ENCODE measurements at places on chromosomes 6 and 20.

GRCh38 chr6:108117427-108118358 lies 43.2 kb upstream of the OSTM1 start:
- no peak for DNase-seq

DNA sequence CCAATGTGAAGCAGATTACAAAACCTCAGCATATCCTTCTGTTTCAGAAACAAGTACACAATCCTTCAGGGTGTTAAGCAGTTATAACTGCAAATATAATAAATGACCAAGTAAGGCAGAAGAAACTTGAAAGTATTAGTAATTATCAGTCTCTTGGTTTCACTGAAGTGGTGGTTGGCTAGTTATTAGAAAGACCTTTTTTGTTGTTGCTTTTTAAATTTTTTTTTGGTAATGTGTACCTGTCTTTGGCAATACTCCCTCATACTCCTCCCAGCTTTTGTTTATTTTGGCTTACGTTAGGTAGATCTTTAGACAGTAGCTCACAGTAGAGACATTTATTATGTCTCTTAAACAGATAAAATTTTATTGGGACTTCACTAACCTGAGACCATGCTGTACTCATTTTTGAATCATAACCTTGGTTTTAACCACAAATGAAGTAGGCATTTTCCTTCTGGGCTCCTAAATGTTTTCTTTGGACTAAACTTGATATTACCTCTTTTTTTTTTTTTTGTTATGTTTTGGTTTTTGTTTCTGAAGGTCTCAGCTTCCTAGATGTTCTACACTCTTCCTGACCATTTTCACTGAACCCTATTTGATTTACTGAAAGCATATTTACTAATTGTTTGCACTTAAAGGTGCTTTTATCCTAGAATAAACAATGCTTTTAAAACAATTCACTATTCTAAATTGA lies 6.4 kb downstream of the CD2AP start:
- DNase-seq, result no peak

- DNase-seq, result no peak
These were observed 13.2 kb upstream of the SERPINB9 start for GRCh38 chr6:2916158-2916925.

DNA sequence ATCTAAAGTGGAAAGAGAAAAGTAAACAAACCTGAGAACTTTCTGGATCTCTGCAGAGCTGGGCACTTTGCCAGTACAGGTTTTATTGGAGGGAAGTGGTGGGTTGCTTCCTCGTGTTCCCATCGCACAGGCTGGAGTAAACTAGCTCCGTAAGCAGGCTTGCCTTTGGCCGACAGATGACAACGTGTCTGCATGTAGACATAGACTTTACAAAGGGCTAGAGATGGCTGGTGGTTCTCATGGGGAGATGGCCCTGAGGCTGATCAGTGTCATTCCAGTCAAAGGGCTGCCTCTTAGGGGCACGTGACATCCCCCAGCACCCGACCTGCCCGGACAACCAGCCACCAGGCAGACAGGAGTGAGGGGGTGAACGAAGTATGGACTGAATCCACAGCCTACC lies 98.8 kb downstream of the YTHDF1 start:
- no peak for DNase-seq

DNA sequence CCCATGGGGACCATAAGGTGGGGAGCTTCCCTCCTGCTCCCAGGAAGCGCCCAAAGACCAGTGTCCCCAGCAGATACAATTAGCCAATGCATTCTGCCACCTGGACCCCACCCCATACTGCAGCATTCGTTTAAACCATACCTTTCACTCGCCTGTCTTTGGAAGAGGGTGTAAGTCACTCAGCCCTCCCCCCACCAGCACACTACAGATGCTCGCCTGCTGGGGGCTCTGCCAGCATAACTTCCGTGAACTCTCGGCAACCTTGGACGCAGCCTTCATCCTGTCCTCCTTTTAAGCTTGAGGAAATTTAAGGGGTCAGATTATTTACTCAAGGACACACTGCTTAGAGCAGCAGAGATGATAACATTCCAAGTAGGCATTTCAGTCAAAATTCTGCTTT lies 94.4 kb upstream of the NAA20 start:
- DNase-seq, result no peak

DNA sequence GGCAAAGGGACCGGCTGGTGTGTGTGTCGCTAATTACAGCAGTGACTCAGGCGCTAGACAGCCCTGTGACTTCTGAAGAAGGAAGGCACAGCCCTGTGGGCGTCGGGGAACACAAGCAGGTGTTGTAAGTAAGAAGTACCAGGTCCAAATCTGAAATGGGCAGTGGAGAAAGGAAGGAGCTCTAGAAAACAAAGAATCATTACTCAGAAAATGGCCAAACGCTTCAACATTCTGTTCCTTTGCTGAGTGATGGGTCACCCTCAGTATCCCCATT lies 106.8 kb downstream of the PXDC1 start:
- DNase-seq, result no peak

DNA sequence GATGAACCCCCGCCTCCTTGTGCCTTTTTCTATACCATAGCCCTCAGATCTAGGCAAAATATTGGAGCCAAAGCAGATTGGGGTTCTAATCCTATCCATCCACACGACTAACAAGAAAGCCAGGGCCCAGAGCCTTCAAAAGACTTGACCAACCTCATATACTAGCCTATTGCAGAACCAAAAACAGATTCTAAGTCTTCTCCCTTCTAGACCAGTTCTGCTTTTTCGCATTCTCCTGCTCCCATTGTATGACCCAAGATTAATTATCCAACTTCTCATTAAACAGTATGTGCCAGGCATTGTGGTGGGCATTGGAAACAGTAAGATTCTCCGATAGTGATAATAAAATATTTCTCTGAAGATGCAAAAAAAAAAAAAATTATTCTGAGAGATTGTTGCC lies 113.7 kb upstream of the JARID2 start:
- no peak for DNase-seq

DNA sequence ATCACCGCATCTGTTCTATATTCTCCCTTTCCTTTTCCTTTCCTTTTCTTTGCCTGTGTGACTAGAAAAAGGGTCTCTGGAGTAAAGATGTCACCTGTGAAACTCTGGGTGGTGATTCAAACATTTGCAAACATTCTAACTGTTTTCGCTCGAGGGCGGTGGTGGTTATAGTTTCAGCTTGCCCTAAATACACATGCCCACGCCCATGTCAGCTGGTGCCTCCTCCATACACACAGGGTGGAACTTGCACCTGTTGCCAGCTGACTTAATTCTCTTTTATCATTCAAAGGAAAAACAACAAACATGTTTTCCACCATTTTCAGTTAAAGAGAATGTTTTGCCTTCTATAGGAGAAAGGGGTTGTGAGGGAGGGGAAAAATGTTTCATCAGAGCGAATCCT lies 381.9 kb upstream of the ARID1B start:
- DNase-seq, result no peak

DNA sequence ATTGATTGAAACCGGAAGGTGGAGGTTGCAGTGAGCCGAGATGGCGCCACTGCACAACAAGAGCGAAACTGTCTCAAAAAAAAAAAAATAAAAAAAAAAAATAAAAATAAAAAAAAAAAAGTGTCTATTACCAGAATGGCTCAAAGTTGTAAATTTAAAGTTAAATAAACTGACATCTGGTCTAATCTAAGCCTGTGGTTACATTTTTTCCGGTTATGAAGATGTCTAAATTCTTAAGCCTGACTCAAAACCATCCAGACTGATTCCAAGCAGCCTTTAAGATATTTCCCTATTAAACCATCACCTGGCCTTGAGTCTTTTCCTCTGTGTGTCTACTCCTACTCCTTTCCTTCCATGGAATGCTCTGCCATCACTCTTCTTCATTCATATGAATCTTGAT lies 371.7 kb upstream of the RUNX2 start:
- no peak for DNase-seq

GRCh38 chr20:46670585-46671584 lies 18.4 kb downstream of the TP53RK start:
- DNase-seq, result no peak

DNA sequence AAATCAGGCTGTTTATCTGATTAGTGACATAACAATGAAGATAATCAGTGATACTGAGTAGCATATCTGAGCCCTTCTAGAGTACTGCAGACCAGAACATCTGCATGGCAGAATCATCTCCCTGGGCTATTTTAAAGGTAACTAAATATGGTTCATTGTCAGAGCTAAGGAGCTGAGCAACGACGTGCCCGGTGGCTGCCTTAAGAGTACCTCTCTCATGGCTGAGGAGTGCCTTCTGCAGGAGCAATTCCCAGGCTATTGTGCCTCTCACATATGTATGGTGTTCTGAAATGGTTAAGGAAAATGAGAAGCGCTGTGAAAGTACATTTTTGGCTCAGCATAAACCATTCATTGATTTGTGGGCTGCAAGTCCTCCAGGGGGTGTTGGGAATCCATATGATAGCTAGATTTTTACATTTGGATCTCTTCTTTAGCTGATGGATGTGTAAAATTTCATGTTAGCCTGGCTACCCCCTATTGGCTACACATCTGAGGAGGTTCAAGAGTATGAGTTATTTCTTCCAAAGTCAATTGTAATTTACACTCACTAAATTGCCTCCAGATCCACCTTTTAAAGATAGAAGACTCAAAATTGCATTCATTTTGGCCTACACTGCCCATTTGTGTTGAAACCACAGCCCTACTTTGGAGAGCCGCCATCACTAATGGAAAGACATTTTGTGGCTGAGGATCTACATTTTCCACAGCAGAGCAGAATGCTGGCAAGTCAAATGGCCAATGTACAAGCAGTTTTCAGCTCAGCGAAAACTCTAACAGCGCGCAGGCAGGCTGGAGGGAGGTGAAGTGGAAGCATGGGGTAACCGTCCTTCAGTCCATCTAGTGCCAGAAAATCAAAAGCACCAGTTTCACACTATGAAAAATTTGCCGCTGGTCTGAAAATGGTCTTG lies 198.0 kb downstream of the SIM1 start:
- DNase-seq, result no peak

DNA sequence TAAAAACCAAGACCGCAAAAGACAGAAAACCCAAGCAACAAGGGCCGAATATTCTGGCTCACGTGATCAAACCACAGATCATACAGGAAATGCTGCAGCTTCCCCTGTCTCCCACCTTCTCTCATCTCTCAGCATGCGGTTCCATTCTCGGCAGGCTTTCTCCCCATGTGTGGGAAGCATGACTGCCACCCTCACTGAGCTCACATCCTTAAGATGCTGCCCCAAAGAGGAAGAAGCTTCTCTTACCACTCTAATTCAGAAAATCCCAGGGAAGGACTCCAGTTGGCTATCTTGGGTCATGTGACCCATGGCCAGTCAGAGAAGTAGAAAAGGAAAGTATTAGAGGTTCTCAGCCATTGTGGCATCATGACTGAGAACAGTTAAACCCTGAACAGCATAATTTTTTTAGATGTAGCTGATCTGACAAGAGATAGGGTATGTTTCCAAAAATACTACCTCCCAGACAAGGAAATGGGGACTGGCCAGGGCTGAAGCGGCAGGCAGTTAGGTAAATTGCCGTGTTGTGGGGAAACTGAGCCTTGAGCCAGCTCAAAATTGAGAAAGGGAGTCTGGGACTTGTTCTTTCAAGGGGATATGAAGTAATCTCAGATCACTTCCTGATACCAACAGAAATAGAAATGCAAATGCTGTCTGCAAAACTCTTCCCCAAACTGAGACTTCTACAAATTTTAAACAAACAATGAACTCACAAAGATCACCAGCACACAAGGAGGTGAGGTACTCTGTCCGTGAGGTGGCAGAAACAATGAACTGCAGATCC lies 37.1 kb upstream of the GRM4 start:
- no peak for DNase-seq

DNA sequence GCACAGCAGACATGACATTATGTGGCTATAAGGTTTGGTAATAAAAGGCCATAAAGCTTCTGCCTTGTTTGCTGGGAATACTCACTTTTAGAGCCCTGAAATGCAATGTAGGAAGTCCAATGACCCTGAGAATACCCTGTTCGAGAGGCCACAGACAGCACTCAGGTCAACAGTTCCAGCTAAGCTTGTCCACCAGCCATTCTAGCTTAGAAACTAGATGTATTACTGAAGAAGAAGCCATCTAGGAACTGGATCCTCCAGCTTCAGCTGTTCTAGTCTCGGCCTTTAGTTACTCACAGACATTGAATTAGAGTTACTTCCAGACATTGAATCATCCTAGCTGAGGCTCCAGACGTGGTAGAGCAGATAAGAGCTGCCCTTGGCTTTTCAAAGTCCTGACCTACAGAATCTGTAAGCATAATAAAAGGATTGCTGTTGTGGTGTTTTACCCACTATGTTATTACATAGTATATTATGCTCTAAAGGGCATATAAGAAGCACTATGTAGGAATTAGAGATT lies 84.9 kb downstream of the MMS22L start:
- no peak for DNase-seq

GRCh38 chr6:44662461-44663121 lies 275.1 kb downstream of the CDC5L start:
- no peak for DNase-seq

- no peak for DNase-seq
These were observed 102.3 kb downstream of the UBE3D start for GRCh38 chr6:82963191-82963925.

DNA sequence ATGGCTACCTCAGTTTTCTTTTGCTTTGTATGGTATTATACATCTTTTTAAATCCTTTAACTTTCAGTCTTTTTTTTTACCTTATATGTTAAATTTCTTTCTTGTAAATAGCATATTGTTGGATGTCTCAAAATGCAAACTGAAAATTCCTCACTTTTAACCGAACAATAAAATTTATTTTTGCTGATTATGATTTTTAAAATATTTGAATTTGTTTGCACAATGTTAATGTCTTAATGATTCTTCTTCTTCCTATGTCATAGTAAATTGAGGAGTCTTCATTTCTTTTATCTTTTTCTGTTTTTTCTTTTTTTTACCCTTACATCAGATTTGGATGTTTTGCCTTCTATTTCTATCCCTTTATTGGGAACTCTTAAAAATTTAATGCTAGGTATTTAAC lies 574.2 kb upstream of the CDH4 start:
- no peak for DNase-seq

- DNase-seq, result no peak
These were observed 4.9 kb downstream of the RIMS4 start for GRCh38 chr20:44805335-44805978.

GRCh38 chr6:106098383-106099234 lies 12.5 kb downstream of the PRDM1 start:
- no peak for DNase-seq

- DNase-seq, result no peak
These were observed 116.3 kb downstream of the ADTRP start for GRCh38 chr6:11662323-11662722.

Data from NCI-H1436 treated with DMSO at 0.1 percent for 48 hours (cell line).